ENCODE measurements at places on chromosomes 1 and 21. TPM values are rescaled to one million over a fixed set of nuclear protein-coding genes. Genes with fewer than 3 reads are reported as not detected.

DNA sequence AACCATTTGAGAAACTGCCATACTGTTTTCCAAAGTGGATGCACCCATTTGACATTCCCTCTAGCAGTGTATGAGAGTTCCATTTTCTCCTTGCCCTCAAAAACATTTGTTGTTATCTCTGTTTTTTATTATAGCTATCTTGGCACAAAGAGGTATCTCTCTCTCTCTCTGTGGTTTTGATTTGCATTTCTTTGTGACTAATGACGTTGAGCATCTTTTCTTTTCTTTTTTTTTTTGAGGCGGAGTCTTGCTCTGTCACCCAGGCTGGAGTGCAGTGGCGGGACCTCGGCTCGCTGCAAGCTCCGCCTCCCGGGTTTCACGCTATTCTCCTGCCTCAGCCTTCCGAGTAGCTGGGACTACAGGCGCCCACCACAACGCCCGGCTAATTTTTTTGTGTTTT is 17.4 kb upstream of the ZMYM6 start:
- peak; percentile 78 for DNase-seq

DNA sequence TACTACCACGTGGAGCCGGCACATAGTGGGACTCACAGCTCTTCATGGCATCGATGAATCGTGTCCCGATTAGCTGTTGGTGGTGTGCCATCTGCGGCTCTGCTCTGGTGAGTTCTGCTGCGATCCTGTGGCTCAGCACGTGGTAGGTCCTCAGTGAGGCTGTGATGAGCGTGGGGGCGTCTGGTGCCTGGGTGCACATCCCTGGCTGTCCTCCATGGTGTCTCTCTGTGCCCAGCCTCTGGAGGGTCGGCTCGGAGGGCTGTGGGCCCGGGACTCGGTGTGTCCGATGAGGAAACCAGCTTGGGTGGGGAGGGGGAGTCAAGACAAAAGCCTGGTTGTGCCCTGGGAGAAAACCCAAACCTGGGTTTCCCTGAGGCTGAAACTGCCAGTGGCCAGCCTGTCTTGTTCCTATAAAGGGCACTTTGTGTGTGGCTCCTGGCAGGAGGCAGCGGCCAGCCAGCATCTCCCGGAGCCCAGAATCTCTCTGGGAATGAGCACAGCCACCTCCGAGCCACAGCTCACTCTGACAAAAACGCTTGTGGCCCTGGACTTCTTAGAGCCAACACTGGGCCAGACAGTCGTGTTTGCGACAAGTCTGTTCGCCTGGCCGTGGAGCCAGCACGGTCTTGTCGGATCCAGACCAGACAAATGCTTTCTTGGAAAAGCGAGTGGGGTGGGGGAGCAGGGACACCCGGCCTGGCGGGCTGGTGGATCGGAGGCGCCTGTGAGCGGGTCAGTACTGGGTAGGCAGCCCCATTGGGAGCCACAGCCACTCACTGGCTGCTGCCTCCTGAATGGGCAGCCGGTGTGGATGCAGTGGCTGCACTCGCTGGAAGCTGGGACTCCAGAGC is 31.8 kb downstream of the SPSB1 start:
- DNase-seq: no peak

DNA sequence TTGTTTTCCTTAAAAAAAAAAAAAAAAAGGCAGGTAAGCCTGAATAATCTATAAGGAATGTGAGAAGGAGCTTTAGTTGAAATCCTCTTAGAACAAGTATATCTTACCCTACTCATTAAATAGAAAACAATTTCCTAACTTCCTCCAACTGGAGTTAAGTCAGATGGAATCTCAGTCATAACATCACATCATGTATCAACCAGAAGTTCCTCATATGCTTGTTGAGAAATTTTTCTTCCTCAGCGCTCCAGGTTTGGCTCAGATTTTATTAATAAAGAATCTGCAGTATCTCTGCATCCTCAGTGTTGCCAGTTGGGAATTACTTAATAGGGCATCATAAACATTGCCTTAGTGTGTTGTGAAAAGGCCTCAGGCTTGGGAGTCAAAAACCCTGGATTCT is 37.6 kb downstream of the DUSP10 start:
- DNase-seq: no peak

- DNase-seq: peak; percentile 24
Observed at GRCh38 chr1:243956450-243956849, 94.6 kb upstream of the ZBTB18 start.

DNA sequence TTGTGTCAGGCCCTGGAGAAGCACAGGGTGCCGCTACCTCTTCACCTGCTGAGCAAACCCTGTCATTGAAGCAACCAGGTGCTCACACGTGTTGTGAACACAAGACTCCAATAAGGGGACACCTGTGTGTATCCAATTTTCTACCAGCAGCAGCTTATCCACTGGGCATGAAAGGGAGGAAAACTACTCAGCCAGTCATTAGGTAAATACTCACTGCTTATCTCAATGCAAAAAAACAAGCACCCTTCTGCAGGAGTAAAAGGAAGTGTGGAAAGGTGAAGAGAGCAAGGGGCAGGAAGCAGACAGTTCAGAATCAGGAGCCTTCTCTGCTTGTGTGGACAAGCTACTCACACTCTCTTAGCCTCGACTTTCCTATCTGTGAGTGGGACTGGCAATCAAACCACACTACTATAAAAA is 148.9 kb downstream of the ETS2 start:
- no peak for DNase-seq

- peak; percentile 1 for DNase-seq
Observed at GRCh38 chr1:44919400-44919799, 67.0 kb downstream of the EIF2B3 start.

DNA sequence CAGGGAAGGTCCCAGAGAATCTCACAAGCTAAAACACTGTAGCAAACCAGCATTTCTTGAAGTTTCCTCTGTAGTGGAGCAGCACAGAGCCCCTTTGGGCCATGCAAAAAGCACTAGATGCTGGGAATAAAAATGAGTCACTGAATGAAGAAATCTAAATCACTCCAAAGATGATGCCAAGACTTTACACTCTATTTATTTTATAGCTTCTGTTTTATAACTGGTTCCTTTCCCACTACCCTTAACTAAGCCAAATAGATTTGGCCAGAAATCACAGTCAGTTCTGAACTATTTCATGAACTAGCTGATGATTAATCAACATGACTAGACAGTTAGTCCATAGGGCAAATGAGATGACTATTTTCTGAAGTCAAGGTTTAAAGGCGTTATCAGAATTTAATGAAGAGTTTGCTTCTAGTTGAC is 89.5 kb downstream of the SCMH1 start:
- DNase-seq: peak; percentile 96

- DNase-seq: no peak
Observed at GRCh38 chr1:230979389-230979716, 459 bp downstream of the ARV1 start.

- DNase-seq: peak; percentile 76
Observed at GRCh38 chr1:20587661-20588053, 1.2 kb upstream of the CDA start.

DNA sequence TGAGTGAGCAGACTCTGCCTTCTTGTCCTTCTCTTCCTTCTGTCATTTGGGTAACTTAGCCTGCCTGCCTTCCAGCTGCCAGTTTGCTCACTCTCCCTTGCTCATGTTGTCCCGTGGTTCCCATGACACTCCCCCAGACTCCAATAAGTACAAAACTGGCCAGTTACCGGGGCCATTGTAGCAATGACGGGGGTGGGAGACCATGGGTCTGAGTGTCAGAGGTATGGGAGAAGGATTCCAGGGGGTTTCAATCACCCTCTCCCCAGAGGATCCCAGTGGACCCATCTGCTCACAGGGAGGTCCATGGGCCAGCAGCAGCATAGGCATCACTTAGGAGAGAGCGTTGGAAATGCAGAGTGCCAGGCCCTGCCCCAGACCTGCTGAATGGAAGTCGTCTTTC is 51.3 kb downstream of the CAPN9 start:
- no peak for DNase-seq

DNA sequence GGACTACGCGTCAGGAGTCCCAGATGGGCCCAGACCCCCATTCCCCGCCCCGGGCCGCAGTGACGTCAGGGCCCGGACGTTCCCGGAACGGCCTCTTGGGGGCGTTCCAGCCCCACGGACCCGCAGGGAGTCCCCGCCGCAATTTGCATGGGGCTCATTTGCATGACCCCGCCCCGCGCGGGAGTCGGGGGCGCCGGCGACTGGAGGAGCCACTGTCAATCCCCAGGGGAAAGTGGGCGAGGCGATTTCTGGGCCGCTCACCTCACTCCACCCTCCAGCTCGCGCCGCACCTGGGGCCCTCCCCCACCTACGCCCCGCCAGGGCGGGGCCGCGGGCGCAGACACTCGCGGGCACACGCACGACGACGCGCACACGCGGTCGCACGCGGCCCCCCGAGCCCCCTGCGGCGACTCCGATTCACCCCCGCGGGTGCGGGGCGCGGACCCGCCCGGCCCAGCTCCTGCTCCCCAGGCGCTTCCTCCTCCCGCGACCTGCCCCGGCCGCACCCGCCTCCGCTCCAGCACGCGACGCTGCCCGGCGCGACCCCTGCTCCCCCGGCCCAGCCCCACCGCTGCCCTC is 13.2 kb downstream of the AGRN start:
- DNase-seq: no peak

- DNase-seq: no peak
Observed at GRCh38 chr1:177811429-177811828, 158.4 kb downstream of the SEC16B start.

- no peak for DNase-seq
Observed at GRCh38 chr1:112312879-112313278, 83.1 kb upstream of the CTTNBP2NL start.

GRCh38 chr1:164794356-164794755 is 235.4 kb downstream of the PBX1 start:
- peak; percentile 94 for DNase-seq

GRCh38 chr1:69551476-69552324 is 16.0 kb upstream of the LRRC7 start:
- DNase-seq: peak; percentile 71

DNA sequence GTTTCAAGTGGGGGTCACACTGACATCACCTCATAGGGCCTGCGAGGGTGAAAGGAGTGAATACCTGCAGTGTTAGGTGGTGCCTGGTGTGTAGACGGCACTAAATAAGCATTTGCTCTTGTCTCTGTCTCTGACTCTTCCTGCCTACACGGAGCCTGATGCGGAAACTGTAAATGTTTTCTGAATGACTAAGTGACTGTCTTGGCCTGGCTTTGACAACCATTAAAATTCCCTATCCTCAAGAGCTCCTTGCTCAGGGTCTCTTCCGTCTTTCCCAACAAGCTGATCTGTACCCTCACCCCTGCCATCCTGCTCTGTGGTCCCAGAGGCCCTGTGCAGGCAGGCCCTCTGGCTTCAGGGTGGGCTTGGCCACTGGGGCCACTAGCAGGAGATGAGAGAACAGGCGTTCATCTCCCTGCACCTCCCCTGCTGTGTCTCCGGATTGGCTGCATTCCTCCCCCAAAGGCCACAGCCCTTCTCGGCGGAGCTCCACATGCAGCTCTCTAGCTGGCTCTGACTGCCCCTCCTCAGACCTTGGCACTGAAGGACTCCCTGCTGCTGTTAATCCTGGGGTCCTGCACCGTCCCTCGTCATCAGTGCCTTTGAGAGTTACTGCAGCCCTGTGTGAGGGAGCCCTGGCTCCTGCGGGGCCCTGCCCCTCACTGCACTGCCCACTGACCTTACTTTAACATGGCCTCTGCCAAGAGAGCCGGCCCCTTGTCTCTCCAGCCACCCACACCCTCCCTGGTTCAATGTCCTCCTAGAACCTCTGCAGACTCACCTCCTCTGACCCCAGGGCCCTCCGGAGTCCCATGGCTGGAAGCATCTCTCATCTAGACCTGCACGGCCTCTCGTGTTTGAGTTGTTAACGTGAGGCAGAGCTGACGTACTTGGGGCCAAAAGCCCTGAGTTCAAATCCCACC is 211.1 kb downstream of the MATN1 start:
- DNase-seq: peak; percentile 68

GRCh38 chr1:64550946-64551605 is 81.1 kb downstream of the CACHD1 start:
- no peak for DNase-seq

DNA sequence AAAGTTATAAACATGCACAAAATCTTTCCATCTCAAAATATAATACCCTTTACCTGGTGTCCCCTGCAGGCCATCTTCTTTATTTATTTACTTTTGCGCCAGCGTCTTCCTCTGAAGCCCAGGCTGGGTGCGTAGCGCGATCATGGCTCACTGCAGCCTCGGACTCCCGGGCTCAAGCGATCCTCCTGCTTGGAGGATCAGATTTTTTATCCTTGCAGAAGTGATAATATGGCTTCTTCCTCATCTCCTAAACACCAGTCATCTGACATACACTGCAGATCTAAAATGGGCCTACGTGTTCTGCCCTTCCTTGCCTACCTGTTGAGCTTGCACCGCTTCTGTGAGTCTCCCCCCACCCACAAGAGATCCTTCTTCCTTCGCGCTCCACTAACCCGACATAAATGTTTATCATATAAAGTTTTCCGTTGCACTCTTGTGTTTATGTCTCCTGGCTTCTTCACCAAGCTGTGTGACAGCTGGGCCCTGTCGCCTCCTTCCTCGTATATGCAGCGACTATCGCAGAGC is 506 bp upstream of the SRP9 start:
- no peak for DNase-seq

GRCh38 chr1:41994195-41994894 is 75.6 kb upstream of the HIVEP3 start:
- DNase-seq: no peak

GRCh38 chr1:93338387-93339146 is 7.1 kb upstream of the DR1 start:
- DNase-seq: peak; percentile 93

GRCh38 chr1:217090060-217090911 is 367.1 kb upstream of the ESRRG start:
- no peak for DNase-seq

DNA sequence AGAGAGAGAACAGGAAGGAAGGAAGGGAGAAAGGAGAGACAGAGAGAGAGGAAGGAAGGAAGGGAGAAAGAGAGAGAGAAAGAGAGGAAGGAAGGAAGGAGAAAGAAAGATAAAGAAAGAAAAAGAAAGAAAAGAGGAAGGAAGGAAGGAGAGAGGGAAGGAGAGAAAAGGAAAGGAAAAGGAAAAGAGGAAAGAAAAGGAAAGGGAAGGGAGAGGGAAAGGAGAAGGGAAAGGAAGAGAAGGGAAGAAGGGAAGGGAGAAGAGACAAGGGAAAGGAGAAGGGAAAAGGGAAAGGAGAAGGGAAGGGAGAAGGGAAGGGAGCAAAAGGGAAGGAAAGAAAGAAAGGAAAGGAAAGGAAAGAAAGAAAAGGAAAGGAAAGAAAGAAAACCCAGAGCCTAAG is 404.6 kb downstream of the DISC1 start:
- DNase-seq: no peak

GRCh38 chr1:66489972-66490601 is 43.9 kb upstream of the SGIP1 start:
- DNase-seq: peak; percentile 32

LAD1 gene
- total RNA-seq: 0.07 TPM

RHD gene
- total RNA-seq: not detected

BCAN gene
- not detected for total RNA-seq

C8B gene
- not detected for total RNA-seq

PDZK1 gene
- total RNA-seq: 8.8 TPM

KRTAP19-3 gene
- total RNA-seq: not detected

RAB3B gene
- total RNA-seq: 7.4 TPM

IGSF21 gene
- total RNA-seq: not detected
